ENCODE measurements at places on chromosomes 11 and 22. TPM values are rescaled to one million over a fixed set of nuclear protein-coding genes. Genes with fewer than 3 reads are reported as not detected.

- no peak overlapping the region for H3K4me3 ChIP-seq
- H3K36me3 ChIP-seq: peaks cover 20% of the 10 kb centered on the region
- H3K27ac ChIP-seq: no peak overlapping the region
- H3K4me1 ChIP-seq: peaks cover 32% of the 10 kb centered on the region
- no peaks in the 10 kb centered on the region for H3K27me3 ChIP-seq
These were observed 3.7 kb downstream of the RPL27A start for GRCh38 chr11:8686325-8686724.

CRYBB3 gene
- not detected for total RNA-seq

- no peaks in the 10 kb centered on the region for H3K27me3 ChIP-seq
- H3K4me3 ChIP-seq: no peak overlapping the region
- no peaks in the 10 kb centered on the region for H3K36me3 ChIP-seq
- no peak overlapping the region for H3K27ac ChIP-seq
These were observed 32.2 kb downstream of the DIXDC1 start for GRCh38 chr11:111969344-111969743.

DNA sequence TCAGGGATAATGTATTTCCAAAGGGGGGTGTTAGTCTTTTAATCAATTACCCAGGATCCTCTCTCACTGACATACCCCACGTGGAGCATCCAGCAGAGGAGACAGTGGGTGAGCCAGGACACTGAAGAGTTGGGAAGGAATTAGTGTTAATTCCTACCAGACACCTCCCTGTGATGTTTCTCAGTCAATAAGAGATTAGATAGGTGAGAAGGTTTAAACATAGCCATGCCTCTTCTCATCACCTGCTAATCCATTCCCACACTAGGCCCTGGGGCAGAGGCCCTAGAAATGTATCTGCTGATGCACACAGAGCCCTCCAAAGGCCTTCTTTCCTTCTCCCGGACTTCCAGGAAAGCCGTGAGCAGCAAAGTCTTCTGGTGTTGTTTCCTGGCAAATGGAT lies 363.6 kb upstream of the LARGE1 start:
- H3K36me3 ChIP-seq: no peaks in the 10 kb centered on the region
- H3K27ac ChIP-seq: no peak overlapping the region
- no peak overlapping the region for H3K4me3 ChIP-seq
- H3K27me3 ChIP-seq: no peaks in the 10 kb centered on the region
- DNase-seq: no peak

DNA sequence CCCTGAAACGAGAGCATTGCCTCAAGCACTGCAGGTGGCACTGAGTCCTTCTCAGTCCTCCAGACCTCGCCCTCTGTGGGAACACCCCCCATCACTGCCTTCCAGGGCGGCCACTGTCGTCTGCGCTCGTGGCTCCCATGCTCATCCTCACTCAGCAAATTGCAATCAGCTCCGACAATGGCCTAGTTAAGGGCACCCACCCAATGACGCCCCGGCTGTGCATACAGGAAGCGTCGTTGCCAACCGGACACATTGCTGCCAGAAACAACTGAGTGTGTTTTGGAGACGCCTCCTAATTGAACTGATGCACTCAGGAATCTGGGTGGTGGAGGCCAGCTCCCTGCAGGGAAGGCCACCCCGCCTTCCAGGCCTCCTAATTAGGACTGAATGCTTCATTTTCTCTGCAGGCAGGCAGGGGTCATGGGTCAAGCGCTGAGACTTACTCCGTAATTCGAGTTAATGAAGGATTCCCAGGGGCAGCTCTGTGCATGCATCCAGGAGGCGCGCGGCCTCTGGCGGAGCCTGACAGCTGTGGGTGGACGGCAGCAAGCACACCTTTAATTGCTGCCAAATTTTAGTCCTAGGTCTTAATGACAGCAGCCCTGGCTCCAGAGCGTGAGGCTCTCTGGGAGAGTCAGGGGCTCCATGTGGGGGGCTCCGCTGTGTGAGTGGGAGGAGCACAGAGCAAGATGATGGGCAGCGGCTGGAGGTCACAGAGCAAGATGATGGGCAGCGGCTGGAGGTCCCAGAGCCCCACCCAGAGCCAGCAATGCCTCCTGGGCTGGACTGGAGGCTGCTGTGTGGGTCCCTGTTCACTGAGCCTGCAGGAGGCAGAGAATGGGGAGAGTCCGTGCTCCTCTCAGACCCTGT lies 199.0 kb downstream of the BRD1 start:
- no peak overlapping the region for H3K27ac ChIP-seq
- H3K27me3 ChIP-seq: no peaks in the 10 kb centered on the region
- H3K36me3 ChIP-seq: no peaks in the 10 kb centered on the region
- no peak for DNase-seq
- H3K4me1 ChIP-seq: peaks cover 5% of the 10 kb centered on the region

GRCh38 chr11:43689167-43689566 lies 8.6 kb downstream of the HSD17B12 start:
- H3K27ac ChIP-seq: no peak overlapping the region
- H3K36me3 ChIP-seq: no peaks in the 10 kb centered on the region
- no peaks in the 10 kb centered on the region for H3K4me1 ChIP-seq
- no peaks in the 10 kb centered on the region for H3K27me3 ChIP-seq

- peak; percentile 66 for DNase-seq
- no peaks in the 10 kb centered on the region for H3K27me3 ChIP-seq
- H3K36me3 ChIP-seq: no peaks in the 10 kb centered on the region
- peak within 1 kb of the TSS; percentile 9 for H3K27ac ChIP-seq
- peak within 1 kb of the TSS; percentile 44 for H3K4me3 ChIP-seq
- H3K4me1 ChIP-seq: peaks cover 5% of the 10 kb centered on the region
These were observed at the start of gene P4HA3 for GRCh38 chr11:74311352-74311926. P4HA3 (minus strand) TSS chr11:74311640; CDS start chr11:74311611, 29 bp downstream.

DNA sequence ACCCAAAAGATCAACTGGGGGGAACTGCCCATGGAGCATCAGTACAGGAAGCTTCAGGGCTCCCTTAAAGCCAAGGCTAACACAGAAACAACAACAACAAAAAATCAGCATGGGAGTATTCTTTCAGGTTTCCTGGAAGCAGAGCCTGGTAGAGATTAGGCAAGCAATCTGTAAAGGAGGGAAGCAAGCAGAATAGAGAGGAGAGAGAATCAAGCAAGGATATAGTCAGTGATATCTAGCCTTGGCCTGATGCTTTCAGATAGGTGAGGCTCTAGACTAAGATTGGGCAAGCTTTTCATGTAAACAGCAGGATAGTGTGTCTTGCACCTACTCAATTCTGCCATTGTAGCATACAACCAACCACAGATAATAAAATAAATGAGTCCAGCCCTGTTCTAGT lies 44.4 kb upstream of the FAT3 start:
- no peak overlapping the region for H3K4me3 ChIP-seq
- no peaks in the 10 kb centered on the region for H3K27me3 ChIP-seq
- H3K27ac ChIP-seq: no peak overlapping the region
- DNase-seq: no peak
- no peaks in the 10 kb centered on the region for H3K4me1 ChIP-seq

DEUP1 gene
- not detected for total RNA-seq

FAT3 gene
- total RNA-seq: 0.40 TPM

DNA sequence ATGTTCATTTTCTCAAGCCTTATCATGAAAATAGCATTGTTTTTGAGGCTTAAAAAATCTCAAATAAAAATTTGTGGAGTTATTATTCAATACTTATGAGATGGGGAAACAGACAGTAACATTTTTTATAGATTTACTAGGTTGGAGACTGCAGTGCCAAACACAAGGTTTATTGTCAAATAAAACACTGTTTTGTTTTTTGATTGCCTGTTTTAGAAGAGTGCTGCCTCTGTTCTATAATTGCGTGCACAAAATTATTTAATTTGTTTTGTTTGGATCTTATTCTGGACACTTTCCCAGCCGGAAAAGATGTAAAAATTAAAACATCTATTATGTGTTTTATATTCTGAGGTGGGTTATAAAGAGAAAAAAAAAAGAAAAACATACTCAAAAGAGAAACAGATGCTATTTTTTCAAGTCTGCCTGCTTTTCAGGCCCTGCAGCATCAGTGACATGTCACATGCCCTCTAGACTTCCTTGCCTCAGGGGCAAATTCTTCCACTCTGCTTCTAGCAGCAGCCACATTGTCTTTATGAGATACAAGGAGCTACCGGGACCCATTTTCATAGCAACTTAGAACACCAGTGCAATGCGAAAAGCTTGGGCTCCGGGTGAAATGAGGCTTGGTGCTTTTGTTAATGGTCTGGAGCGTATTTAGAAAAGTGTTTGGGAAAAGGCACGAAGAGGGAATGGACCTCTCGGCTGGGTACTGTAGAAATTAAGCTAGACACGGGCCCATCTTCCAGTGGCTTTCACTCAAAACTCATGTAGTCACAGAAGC lies 77.5 kb downstream of the EFCAB6 start:
- no peaks in the 10 kb centered on the region for H3K36me3 ChIP-seq
- peaks cover 4% of the 10 kb centered on the region for H3K27me3 ChIP-seq
- H3K4me3 ChIP-seq: no peak overlapping the region
- H3K4me1 ChIP-seq: no peaks in the 10 kb centered on the region

DNA sequence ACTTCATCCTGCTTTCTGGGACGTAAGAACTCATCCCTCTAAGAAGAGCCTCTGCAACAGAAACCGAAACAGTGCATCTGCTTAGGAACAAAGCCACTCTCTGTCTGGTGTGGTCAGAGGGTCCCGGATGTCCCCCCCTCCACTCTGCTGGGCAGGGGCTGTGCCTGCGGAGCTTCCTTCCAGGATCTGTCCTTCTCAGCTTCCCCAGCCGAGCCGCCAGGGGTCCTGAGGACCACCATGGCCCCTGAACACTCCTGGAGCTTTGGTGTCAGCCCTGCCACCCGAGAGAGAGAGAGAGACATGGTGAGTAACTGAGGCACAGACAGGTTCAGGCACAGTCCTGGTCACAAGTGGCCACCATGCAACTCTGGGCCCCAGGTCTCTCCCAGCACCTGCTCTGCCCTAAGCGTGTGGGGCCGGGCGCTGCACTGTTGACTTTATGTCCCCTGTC lies 24.4 kb upstream of the MGAT3 start:
- DNase-seq: no peak
- H3K27me3 ChIP-seq: no peaks in the 10 kb centered on the region

DNA sequence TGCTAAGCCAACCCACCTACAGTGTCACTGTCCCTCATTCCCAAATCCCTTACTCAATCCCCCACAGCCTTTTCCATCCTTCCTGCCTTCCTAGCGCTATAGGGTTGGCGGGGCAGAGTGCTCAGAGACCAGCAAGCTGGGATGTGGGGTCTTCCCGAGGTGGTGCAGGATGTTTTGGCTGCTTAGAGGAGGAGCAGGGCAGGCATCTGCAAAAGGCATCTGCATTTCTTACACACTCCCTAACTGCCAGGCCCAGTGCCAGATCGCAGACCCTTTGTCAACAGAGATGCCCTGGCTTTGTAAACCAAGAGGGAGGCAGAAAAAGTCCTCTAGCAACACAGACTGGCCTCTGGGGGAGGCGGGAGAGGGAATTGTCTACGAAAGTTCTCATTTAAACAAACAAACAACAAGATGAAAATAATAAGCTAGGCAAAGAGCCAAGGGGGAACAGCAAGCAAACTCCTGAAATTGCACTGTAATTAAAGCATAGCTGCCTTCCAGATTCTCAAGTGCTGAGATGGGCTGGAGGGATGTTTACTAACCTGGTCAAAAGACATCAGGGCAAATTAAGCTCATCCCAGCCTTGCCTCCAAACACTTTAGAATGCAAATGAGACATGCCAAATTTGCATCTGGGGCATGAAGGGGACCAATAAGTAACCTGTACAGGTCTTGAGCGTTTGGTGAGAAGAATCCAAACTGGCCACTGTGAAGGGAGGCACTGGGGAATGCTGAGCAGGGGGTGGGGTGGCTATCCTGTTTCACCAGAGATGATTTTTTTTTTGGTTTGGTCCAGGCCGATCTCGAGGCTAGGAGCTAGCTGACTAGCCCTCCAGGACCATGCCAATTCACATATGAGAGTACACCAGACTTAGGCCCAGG lies 38.1 kb upstream of the ADA2 start:
- H3K27ac ChIP-seq: peak overlapping the region; percentile 78
- DNase-seq: no peak
- peaks cover 16% of the 10 kb centered on the region for H3K4me1 ChIP-seq
- no peaks in the 10 kb centered on the region for H3K36me3 ChIP-seq
- peak overlapping the region; percentile 32 for H3K4me3 ChIP-seq

ABCC8 gene
- total RNA-seq: 3.7 TPM

- no peak for DNase-seq
- no peaks in the 10 kb centered on the region for H3K27me3 ChIP-seq
- H3K4me1 ChIP-seq: peaks cover 35% of the 10 kb centered on the region
- H3K36me3 ChIP-seq: no peaks in the 10 kb centered on the region
These were observed 90.3 kb upstream of the MTMR2 start for GRCh38 chr11:96014217-96014616.

- H3K4me1 ChIP-seq: no peaks in the 10 kb centered on the region
- no peaks in the 10 kb centered on the region for H3K36me3 ChIP-seq
- no peak for DNase-seq
- H3K4me3 ChIP-seq: no peak overlapping the region
- H3K27ac ChIP-seq: no peak overlapping the region
- H3K27me3 ChIP-seq: no peaks in the 10 kb centered on the region
These were observed 297.2 kb downstream of the LUZP2 start for GRCh38 chr11:24794064-24794463.

P4HA3 gene
- total RNA-seq: 0.40 TPM

DNA sequence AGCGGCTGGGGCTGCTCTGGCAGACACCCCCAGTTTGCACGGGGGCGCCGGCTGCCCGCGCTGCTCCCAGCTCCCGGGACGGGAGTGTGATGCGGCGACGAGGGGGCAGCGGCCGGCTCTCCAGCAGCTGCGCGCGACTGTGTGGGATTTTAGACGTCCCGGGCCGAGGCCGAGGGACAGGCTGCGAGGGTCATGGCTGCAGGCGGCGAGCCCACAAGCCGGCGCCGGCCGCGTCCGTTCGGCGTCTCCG lies 159 bp downstream of the FZD4 start:
- no peaks in the 10 kb centered on the region for H3K27me3 ChIP-seq
- H3K4me3 ChIP-seq: peak overlapping the region; percentile 51
- H3K36me3 ChIP-seq: no peaks in the 10 kb centered on the region
- DNase-seq: no peak
